Lung microvascular endothelial cell (primary cell): ENCODE measurements at places on chromosomes 7 and 10.

- DNase-seq = no peak
Observed at GRCh38 chr10:67770537-67770936, 67.5 kb downstream of the DNAJC12 start.

DNA sequence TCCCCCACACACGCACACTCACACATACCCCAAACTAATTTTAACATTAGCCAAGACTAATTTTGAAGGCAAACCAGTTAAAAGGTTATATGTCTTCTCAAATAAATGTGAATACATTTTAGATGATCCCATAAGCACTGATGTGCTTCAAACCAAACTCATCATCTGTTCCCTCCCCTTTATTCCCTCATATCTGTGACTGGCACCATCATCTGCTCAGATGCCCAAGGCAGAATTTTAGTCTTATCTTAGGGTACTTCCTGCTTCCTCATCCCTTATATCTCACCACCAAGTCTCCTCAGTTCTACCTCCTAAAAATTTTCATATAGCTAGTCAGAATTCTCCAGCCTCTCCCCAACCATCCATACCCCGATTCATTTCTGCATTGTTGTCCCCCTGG lies 80.4 kb downstream of the UPF2 start:
- no peak for DNase-seq

GRCh38 chr7:101917566-101917965 lies 100.1 kb downstream of the CUX1 start:
- no peak for DNase-seq

DNA sequence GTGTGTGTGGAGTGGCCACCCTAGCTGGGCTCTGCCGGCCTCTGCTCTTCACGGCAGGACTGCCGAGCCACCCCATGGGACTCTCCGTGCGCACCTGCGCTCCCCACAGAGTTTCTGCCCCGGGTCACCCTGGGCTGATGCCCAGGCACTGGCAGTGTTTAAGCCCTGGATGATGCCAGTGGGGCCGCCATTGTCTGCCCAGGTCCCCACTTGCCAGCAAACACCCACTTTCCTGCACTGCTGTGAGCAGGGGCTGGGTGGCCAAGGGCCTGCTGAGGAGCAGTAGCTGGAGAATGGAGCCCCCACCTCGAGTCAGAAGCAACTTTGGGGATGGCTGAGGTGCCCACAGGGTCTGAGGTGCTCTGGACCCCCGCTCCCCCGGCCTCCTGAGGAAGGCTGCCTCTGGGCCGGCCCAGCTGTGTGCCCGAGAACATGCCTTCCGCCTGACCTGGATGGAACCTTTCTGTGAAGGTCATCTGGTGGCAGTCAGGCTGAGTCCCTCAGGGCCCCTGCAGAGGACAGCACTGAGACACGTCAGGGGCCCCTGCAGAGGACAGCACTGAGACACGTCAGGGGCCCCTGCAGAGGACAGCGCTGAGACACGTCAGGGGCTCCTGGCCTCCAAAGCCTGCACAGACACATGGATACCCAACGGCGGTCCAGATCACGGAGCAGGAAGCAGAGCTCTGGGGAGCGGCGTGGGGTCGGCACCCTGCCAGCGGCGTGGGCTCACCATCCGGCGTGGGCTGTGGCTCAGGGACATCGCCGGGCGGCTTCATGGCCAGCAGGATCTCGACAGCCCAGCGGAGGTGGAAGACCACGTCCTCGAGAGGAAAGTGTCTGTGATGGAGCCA lies 62.0 kb downstream of the CFAP46 start:
- no peak for DNase-seq

- no peak for DNase-seq
Observed at GRCh38 chr10:110149259-110149658, 58.1 kb upstream of the MXI1 start.

GRCh38 chr7:1455241-1455939 lies 3.9 kb downstream of the MICALL2 start:
- DNase-seq = peak; percentile 49
